Anterior cingulate cortex (tissue), 58 donors: ENCODE measurements at places on chromosomes 1 and 21.

DNA sequence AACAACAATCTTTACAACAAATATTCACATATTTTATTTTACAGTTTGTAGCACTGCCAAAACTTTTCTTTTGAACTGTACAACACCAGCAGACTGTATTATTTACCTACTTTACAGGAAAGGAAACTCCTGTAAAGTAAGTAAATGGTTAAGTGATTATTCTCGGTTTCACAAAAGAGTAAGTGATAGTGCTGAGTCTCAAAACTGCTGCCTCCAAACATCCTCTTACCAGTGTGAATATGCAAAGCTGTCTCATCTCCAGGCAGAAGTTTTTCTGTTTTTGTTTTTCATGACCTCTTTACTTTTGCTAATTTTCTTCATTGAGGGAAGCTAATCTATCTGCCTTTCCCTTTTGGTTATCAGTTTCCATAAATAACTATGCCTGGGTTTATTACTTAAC lies 286.7 kb downstream of the SRGAP2C start:
- no peak for DNase-seq

- no peak for DNase-seq
These were observed 13.4 kb downstream of the RRAGC start for GRCh38 chr1:38846210-38846609.

- DNase-seq, result no peak
These were observed 175.9 kb downstream of the IFI44 start for GRCh38 chr1:78825561-78825960.

DNA sequence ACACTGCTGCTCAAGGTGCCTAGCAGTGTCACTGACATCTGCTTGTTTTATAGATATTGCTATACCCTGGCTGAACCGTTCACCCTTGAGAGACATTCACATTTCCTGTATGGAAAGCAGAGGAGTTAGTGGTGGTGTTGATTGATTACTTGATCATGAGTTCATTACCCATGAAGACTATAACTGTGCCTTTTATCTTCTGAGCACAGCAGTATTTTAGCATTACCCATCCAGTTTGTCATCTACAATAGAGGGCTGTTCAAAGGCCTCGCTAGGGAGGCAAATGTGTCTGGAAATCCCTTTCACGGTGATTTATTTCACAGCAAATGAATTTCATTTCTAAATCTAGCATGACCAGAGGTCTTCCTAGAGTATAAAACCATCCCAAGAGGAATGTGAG lies 160.0 kb downstream of the DNM3 start:
- DNase-seq, result no peak

DNA sequence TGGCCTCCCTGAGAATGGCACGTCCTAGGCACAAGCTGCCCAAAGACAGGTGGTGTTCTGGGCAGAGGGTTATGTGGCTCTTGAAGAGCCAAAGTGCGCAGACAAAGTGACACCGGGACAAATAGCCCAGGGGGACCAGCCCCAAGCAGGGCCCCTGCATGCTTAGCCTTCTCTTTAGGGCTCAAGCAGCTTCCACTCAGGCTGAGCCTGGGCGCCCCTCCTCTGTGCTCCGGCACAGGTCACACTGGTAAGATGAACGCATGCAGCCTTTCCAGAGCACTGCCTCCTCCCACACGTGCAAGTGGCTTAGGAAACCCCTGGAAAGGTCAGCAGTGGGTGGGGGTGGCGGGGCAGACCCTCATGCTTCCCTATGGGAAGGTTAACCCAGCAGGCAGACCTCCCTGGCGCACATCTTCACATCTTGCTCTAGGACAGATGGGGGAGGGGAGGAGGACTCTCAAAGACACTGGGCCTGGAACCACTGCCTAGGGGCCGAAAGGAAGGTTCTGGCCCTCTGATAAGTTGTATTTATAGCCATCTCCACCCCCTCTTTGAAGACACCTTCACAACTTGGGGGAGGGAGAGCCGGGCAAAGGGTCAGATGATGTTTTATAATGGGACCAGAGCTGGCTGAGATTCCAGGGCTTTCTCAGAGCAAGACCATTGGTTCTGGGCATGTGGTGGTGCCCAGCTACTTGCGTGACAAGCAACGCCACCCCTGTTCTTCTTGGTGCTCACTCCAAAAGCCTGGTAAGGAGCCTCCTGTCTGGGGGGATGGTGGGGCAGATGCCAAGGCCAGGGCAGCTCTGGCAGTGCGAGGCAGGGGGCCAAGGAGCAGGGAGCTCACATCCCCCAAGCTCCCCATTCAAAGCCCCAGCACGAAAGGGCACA lies 5.5 kb downstream of the KLHL21 start:
- no peak for DNase-seq

GRCh38 chr1:88398338-88398737 lies 285.7 kb upstream of the PKN2 start:
- DNase-seq, result no peak

DNA sequence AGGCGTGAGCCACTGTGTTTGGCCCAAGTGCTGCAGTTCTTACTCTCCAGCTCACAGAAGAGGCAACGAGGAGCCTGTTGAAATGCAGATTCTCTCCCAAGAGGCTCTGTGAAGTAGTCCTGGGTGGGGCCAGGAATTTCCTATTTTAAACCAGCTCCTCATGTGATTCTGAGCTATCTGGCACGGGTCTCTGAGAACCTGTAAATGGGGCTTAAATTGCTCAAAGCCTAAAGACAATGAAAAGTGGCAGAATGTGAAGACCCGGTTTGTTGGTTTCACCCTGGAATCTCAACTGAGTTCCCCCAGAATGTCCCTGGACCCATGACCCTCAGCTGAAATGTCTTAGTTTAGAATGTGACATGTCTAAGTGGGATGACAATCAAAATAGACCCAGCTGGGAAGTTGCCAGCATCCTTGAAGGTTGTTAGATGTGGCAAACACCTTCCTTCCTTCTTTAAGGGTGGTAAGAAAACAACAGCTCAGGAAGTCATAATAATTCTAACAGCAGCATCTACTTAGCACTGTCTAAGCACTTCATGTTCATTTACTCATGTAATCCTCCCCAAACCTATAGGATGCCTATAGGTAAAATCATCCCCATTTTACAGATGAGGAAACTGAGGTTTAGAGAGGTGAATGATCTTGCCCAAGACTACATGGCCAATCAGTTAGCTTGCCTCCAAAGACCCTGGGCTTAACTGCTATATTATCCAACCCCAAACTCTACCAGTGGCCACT lies 20.9 kb upstream of the ATP5PO start:
- DNase-seq, result no peak

- DNase-seq, result no peak
These were observed 57.4 kb downstream of the HSPA13 start for GRCh38 chr21:14325595-14325994.

DNA sequence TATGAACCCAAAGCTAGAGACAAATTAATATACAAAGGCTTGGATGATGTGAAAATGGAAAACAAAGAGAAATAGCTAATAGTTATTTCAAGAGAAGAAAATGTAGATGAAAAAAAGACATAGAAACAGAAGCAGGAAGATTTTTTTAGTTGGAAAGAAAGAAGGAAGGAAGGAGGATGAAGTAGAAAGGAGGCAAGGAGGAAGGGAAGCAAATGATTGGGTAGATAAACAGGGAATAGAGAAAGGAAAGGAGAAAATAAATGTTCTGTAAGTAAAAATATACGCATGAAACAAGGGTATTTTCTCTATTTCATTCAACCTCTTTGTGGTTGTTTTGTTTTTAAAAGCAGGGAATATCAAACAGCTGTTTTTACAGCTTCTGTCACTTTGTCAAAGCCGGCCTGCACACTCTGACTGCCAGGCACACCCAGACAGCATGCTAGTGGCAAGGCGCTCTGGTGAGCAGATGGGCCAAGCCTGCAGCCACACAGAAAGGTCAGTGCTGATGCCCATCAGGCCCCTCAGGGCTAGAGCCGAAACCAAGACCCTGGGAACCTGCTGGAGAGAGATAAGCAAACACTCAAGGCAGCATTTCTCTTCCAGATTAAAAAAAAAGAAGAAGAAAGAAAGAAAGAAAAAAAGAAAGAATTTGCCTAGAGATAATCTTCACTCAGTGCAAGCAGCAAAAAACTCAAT lies 72.9 kb upstream of the CTTNBP2NL start:
- no peak for DNase-seq

GRCh38 chr1:30040081-30041019 lies 683.0 kb downstream of the MATN1 start:
- no peak for DNase-seq

- no peak for DNase-seq
These were observed 16.1 kb downstream of the SLC6A9 start for GRCh38 chr1:44015206-44015605.

GRCh38 chr1:59025898-59026426 lies 242.1 kb upstream of the JUN start:
- DNase-seq, result no peak

GRCh38 chr1:33111965-33112364 lies 31.0 kb downstream of the AZIN2 start:
- no peak for DNase-seq

DNA sequence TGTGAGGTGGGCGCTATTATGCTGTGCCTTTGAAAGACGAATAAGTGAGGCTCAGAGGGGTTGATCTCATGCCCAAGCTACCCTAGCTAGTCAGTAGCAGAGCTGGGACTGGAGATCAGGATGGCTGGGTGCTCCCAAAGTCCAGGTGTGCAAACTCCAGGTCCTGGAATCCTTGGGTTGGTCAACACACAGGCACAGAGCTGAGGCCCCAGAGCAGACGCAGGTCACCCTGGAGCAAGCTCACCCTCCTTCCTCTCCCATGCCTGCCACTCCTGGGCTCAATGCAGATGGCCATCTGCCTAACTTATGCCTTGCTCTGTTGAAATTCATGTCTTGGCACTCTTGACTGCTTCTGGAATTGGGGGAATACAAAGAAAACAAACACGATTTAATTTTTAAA lies 587.2 kb downstream of the PTPRU start:
- DNase-seq, result no peak

- no peak for DNase-seq
These were observed 28.2 kb downstream of the PIGP start for GRCh38 chr21:37044643-37045042.

GRCh38 chr1:44061857-44062256 lies 30.6 kb upstream of the SLC6A9 start:
- DNase-seq, result no peak

- DNase-seq, result no peak
These were observed at the start of gene TNFRSF9 for GRCh38 chr1:7940745-7941436. TSS of gene TNFRSF9 (minus strand) at chr1:7940839. CDS start at chr1:7939994, 845 bp downstream.

DNA sequence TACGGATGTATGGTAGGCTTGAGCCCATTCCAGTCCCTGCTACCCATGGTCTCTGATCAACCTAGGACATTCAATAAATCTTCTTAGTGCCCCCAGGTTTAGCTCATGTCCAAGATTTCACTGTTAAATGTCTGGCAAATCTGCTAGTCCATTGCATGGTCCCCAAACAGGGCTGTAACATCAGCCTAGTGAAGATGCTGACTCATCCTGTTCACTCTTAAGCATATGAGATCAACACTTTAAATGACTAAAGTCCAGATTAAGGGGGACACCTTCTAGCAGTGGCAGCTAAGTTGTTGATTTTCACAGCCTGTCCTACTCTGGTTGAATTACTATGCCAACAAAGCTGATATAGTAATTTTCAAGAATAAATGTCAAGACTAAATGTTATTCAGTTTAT lies 46.5 kb upstream of the NUF2 start:
- no peak for DNase-seq

DNA sequence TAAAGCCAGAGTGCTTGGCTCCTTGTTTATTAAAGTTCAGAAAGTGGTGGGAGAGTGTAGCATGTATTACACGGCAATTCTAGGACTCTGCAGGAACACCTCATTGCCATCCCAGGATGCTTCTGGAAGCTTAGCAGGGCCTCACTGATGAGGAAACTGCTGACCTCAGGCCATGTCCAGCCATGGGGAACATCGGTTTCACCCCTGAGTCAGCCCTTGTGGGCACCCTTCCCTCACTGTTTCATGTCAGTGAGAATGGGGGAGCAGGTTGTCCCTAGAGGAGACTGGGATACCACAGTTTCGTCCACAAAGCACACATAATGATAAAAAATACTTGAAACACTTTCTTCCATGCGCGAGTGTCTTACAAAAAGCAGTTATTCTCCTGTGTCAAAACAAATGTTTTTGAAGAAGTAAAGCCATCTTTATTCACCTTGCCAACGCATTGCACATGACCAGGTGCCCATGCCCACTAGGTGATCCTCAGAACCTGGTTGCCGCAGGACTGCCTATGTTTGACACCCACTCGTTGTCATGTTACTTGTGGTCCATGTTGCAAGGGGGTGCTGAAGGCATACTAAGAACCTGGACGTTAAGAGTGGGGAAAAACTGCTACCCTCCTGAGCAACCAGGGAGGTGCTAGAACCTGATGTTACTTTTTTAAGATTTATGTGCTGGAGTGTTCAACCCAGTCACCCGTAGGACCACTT lies 41.2 kb upstream of the TTC22 start:
- DNase-seq, result no peak

DNA sequence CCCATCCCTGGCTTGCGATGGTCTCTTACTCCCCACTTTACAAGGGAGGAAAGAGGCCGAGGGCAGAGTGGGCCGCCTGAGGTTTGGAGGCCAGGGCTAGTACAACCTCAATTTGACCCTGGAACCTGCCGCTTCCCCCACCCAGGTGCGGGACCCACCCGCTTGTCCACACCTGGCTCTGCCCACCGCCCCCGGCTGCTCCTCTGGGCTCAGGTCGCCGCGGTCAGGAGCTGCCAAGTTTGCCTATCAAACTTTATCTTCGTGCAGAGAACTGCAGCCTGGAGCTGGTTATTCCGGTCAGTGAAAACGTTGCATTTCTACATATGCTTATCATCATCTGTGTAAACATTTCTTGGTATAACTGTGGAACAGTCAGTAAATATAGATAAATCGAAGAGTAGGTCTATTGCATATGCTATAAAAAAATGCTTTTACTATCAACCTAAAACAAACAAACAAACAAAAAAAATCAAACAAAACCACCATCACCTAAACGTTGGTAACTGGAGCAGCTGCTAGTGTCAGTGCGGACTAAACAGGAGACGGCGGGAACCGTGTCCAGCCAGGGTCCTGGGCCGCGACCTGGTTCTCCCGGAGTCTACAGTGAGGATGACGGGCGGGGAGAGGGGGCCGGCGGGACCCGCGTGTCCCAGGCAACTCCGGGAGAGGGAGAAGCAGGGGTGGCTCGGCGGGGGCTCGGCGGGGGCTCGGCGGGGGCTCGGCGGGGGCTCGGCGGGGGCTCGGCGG lies 906 bp upstream of the ADARB1 start:
- DNase-seq, result no peak

GRCh38 chr1:209601809-209602657 lies 18.5 kb downstream of the CAMK1G start:
- DNase-seq, result peak; percentile 15

GRCh38 chr1:66624412-66625060 lies 90.6 kb downstream of the SGIP1 start:
- no peak for DNase-seq

GRCh38 chr1:111832521-111833155 lies 76.9 kb downstream of the DDX20 start:
- DNase-seq, result no peak

DNA sequence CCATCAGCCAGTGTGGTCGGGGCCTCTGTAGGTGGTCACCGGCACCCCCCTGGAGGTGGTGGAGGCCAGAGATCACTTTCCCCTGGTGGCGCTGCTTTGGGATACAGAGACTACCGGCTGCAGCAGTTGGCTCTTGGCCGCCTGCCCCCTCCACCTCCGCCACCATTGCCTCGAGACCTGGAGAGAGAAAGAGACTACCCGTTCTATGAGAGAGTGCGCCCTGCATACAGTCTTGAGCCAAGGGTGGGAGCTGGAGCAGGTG lies 961 bp downstream of the RBM15 start:
- DNase-seq, result no peak
